Stimulated activated CD8-positive, alpha-beta memory T cell treated with anti-CD3 and anti-CD28 coated beads, Interleukin-4, amount 100 ng/mL, for 4 hours (primary cell): ENCODE measurements at places on chromosomes 11 and 22.

DNA sequence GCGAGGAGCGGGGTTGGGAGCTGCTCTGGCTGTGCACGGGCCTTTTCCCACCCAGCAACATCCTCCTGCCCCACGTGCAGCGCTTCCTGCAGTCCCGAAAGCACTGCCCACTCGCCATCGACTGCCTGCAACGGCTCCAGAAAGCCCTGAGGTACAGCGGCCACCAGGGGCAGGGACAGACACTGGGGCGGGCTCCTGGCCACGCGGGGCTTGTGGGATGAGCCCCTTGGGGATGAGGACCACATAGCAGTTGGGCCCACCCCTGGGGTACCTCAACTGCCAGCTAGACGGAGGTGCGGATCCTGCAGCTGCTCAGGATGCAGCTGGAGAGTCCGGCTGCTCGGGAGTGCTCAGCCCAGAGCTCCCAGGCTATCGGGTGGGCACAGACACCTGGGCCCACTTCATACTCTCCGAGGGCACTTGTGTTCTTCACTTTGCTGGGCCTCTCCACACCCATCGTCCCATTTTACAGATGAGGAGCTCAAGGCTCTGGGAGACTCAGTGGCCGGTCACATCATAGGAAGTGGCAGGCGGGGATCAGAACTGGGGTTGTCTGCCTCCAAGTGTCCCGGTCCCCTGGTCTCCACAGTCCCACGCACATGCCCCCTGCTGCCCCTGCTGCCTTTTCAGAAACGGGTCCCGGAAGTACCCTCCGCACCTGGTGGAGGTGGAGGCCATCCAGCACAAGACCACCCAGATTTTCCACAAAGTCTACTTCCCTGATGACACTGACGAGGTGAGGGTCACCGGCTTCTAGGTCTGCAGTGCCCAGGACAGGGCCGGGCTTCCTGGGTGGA is 77.6 kb downstream of the MYO7A start:
- DNase-seq = no peak

DNA sequence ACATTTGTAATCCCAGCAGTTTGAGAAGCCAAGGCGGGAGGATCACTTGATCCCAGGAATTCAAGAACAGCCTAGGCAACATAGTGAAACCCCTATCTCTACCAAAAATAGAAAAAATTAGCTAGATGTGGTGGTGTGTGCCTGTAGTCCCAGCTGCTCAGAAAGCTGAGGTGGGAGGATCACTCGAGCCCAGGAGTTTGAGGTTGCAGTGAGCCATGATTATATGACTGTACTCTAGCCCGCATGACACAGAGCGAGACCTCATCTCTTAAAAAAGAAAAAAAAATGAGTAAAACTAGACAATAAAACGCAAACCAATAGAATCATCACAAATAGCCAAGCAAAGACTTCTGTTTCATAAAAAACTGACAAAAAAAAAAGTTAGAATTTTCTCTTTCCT is 21.8 kb downstream of the NUCB2 start:
- DNase-seq = no peak

DNA sequence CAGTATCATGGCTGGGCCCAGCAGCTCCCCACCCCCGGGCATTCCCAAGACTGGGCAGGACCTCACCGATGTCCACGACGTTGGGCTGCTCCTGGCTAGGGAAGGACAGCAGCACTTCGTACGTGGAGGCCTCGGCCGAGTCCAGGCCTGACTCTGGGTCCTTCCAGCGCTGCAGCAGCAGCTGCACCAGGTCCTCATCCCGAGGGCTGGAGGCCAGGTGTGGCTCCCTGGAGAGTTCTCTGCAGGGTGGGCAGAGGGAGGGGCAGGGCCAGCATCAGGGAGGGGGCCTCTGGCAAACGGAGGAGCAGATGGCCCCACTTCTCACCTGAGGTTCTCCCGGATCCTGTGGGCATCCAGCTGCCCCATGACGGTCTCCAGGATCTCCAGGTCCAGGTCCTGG is 341 bp downstream of the NAALADL1 start:
- DNase-seq = no peak

GRCh38 chr11:1755692-1756561 is 5.5 kb upstream of the IFITM10 start:
- DNase-seq = no peak

DNA sequence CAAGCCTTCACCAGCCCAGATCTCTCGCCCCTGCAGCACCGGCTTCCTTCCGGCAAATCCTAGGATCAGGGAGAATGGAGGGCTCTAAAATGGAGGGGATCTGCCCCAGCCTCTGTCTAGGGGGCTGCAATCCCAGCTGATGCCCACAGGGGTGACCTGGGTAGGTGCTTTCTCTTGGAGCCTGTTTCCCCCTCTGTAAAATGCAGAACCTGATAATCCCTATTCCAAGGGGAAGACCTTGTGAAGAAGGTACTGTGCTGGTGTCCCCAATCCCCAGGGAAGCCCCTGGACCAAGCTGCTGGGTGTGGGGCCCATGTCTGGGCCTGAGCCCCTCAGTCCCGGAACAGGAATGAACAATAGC is 2.8 kb downstream of the EMID1 start:
- DNase-seq = no peak

- no peak for DNase-seq
These were observed 17.1 kb downstream of the ASCC2 start for GRCh38 chr22:29820961-29821290.

DNA sequence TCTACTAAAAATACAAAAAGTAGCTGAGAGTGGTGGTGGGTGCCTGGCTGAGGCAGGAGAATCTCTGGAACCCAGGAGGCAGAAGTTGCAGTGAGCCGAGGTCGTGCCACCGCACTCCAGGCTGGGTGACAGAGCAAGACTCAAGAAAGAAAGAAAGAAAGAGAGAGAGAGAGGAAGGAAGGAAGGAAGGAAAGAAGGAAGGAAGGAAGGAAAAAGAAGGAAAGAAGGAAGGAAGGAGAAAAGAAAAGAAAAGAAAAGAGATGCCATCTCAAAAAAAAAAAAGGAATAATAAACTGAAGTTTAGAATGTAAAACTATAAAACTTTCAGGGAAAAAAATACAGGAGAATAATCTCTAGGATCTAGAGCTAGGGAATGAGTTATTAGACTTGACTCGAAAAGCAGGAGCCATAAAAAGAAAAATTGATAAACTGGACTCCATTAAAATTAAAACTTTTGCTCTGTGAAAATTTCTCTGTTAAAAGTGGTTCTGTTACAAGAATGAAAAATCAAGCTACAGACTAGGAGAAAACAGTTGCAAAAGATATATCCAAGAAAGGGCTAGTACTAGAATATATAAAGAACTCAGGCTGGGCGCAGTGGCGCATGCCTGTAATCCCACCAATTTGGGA is 13.4 kb upstream of the SEPTIN5 start:
- no peak for DNase-seq

DNA sequence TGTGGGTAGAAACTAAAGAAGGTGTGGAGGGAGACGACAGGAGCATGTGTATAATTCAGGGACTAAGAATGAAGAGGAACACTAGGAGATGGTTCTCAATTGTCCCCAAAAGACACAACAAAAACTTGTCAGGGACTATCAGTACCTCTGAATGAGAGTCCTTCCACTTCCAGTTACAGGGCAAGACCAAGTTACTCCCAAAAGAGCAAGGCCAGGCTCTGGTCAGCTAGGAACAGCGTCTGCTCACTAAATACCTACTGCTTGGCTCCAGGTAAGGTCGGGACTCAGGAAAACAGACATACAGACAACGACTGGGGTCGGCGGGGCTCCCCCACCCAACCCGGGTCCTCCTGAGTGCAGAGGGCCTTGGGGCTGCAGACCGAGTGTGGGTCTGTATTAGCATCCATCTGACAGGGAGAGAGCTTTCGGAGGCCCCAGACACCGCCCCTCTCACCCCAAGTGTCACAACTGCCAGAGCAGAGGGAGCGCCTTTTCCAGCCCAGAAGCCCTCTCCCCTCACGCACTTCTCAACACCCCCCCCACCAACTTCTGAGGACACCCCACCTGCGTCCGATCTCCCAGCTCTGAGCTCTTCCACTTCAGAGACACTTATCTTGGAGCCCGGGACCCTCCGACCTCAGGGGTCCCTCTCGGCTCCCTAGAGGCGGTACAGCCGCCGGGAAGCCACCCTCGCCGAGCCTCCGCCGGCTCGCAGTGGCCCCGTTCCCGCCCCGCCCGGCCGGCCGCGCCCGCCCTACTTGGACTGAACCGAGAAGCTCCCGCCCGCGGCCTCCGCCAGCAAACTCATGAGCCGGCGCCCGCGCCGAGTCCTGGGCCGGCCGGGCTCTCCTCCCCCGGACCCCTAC is 522 bp downstream of the RHOG start:
- DNase-seq = no peak

DNA sequence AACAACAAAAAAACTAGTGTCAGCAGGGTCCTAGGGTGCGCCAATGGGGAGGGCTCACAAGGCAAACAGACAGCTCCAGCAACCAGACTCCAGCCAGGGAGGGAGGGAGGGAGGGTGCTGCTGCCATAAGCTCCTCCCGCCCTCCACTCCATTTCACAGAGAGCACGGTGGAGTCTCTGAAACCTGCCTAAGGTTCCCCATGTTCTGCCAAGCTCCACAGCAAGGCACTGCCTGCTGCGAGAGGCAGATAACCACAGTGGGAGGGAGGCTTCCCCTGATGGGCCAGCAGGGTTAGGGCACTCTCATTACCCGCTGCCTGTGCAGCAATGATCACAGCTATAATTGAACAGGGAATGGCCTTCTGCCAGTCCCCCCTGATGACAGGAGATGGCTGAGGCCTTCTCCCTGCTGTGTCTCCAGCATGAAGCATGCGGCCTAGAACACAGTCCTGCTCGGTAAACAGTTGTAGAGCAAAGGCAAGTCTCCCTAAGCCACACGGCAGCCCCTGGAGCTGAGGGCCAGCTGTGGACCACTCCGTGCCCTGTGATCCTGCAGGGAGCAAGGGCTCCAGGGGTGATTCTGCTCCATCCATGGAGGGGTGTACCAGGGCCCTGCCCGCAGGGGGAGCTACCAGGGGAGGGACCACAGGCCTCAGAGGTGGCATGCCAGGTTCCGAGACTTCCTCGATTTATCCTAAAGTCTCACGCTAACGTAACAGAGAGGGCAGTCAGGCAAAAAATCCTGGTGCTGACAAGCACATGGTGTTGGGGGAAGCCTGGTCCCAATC is 42.9 kb downstream of the PC start:
- no peak for DNase-seq

DNA sequence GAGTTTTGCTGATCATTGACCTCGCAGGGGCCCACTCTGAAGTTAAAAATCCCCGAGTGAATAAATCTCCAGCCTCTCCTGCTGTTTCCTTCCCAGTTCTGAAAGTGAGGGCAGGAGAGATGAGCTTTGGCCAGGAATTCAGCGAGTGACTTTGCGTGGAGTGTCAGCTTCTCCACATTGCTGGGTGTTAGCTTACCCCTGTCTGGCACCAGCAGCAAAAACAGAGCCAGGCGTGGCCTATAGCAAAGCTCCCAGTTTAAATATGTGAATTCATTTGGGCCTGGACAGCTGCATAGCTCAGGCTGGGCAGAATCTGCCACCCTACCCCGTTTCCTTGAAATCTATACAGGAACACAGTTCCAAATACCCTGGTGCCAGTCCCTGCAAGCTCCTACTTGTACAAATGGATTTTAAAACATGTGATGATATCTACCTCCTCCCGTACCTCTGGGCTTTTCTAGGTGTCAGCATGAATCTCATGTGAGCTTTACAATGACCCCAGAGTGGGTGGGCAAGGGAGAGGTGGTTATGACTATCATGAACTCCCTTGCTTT is 25.6 kb downstream of the TIMP3 start:
- no peak for DNase-seq

GRCh38 chr11:46615756-46616155 is 1.3 kb downstream of the HARBI1 start:
- no peak for DNase-seq

- no peak for DNase-seq
These were observed 76.4 kb downstream of the GGTLC2 start for GRCh38 chr22:22720724-22721261.

GRCh38 chr11:61826930-61827570 is 1.1 kb upstream of the FADS2 start:
- no peak for DNase-seq

DNA sequence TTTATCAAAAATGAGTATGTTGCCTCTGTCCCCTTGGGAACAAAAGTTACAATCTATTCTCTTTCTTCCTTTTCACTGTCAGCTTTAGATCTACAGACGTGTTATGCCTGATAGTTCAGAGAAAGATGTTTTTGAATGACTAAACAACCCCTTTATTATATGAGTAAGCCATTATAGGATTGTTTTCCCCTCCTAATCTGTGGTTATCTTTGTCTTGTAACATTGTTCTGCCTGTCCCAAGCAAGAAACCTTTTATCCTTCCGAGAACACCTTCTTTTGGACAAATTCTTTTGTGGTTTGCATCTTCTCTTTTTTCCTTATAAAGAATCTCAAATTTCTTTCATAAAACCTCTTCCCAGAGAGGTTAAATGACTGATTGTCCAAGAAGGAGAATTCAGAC is 208.4 kb downstream of the DDX10 start:
- DNase-seq = no peak

- DNase-seq = no peak
These were observed 91.7 kb upstream of the OR4B1 start for GRCh38 chr11:48124880-48125279.

DNA sequence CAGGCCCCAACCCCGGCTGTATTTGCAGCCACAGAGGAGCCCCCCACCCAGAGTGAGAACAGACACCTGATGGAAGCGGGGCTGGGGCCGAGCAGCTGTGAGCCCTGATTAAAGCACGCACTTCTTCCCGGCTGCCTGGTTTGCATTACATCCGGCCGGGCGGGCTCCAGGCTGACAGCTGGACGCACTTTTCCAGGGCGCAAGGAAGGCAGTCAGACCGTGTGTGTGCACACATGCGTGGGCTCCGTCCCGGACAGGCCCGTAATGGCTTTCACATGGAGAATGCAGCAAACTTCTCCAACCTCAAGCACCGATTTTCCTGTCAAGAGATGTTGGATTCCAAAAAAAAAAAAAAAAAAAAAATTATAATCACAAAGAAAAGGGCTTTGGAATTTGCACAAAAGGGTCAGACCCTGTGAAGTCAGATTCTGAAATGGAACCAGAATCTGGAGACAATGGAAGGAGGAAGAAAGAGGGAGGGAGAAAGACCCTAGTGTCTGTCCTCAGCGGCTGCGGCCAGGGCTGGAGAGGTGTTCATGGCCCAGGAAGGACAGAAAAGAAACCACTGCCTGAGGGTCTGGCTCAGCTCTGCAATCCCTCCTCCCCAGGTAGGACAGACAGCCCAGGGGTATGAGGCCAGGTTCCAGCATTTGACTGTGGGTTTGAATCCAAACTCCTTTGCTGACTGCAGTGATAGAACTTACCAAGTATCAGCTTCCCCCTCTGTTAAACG is 365.5 kb downstream of the MN1 start:
- no peak for DNase-seq

- no peak for DNase-seq
These were observed 791 bp downstream of the EI24 start for GRCh38 chr11:125569915-125570621.

GRCh38 chr22:19289475-19290161 is 1.9 kb downstream of the CLTCL1 start:
- no peak for DNase-seq
